Inflammatory macrophage treated with lipopolysaccharide for 4 hours (primary cell): ENCODE measurements at places on chromosomes 7 and 10.
A peak's percentile ranks its signal among the peaks of the same experiment; 100 is the strongest.

DNA sequence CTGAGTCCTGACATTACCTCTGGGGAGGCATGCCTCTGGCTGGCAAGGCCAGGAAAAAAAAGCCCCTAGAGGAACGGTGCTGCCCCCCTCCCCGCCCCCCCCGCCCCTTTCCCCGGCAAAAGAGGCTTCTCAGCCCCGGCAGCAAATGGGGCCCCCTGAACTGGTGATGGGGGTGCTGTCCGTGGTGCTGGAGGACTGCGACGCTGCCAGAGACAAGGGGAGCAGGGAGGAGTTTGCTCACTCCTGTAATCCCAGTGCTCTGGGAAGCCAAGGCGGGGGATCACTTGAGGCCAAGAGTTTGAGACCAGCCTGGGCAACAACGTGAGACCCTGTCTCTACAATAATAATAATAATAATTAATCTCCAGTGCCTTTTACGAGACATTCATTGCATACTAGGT, 23.7 kb downstream of the SRRM3 start:
- DNase-seq = peak; percentile 8

DNA sequence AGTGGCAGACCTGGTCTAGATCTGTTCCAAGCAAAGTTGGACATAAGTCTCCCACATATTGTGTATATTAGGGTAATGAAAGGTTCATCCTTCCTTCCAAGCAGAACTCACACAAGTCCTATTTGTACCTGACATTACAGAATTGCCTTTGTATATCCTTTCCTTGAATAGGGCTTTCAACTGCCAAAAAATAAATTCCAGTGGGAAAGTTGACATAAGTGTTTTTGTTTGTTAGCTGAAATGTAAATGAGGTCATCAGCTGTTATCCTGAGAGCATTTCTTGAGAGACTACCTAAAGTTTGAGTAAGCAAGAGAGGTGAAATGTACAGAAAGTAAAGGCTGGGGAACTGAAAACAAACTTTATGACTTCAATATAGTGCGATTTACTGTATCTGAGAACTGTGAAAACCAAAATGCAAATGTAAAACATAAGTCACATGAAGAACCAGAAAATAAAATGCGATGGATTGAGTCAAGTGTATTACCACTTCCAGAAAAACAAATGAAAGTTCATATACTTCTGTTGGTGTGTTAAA, 527.3 kb upstream of the SEMA3D start:
- DNase-seq = no peak

DNA sequence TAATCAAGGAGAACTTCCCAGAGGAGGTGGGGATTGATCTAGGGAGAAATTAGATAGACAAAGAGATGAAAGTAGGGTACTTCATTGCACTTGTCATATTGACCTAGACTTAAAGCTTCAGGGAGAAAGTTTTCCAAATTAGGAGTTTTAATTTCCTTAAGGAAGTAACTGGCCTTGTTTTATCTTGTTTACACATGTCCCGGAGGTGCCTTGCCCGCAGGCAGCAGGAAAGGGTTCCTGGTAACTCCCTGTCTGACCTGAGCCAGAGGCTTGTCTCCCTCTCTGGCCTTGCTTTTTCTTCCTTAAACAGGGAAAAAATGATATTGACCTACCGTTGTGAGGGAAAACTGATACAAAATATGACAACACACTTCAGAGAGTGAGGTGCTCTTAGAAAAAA, 181.6 kb downstream of the EVX1 start:
- no peak for DNase-seq

- peak; percentile 92 for DNase-seq
These were observed 15.0 kb downstream of the TAS2R60 start for GRCh38 chr7:143458263-143458662.

GRCh38 chr7:138162236-138162635, 86.0 kb downstream of the AKR1D1 start:
- DNase-seq = no peak

- DNase-seq = no peak
These were observed 30.8 kb upstream of the C10orf67 start for GRCh38 chr10:23375366-23375765.

GRCh38 chr10:50410066-50410811, 158.9 kb upstream of the ASAH2 start:
- DNase-seq = peak; percentile 23

DNA sequence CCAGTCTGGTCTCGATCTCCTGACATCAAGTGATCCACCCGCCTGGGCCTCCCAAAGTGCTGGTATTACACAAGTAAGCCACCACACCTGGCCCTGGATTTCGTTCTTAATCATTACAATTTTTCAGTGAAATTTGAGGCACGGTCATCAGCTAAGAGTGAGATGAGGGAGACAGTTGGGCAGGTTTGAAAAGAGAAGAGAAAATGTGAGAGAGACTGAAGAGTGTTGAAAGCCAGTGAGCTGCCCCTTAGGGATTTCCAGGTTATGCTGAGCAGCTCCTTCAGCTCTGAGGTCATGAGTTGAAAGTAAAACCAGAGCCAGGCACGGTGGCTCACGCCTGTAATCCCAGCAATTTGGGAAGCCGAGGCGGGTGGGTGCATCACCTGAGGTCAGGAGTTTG, 5.9 kb upstream of the UPF2 start:
- no peak for DNase-seq

DNA sequence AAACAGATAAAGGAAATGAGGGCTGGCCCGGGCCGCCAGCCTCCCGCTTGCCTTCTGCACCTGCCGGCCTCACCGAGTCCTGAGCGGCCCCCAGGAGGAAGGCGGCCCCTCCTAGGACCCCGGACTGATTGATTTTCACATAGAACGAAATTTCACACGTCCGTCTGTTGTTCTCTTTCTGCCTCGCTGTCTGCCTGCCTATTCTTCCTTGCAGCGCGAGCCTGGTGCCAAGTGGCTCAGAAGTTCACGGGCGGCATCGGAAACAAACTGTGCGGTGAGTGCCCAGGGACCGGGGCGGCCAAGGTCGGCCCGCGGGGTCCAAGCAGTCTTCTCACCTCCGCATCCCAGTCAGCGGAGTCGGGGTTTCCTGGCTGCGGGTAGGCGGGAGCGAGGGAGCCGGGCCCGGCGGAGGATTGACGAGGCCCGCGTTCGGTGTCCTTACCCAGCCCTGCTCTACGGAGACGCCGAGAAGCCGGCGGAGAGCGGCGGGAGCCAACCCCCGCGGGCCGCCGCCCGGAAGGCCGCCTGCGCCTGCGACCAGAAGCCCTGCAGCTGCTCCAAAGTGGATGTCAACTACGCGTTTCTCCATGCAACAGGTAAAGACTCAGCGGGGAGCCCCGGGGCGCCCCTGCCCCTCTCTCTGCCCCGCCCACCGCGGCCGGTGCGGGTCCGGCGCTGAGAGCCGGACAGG, 967 bp downstream of the GAD2 start:
- no peak for DNase-seq

DNA sequence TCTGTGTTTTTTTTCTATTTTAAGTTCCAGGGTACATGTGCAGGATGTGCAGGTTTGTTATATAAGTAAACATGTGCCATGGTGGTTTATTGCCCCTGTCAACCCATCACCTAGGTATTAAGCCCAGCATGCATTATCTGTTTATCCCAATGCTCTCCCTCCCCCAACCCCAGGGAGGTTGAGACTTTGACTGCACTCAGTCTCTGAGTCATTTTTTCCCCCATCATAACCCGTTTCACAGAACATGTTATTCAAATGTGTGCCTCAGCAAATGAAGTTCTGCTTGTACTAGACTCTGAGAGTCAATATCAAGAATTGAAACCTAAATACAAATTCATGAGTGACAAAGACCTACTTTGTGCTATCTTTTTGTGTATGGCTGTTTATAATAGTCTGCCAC, 70.0 kb upstream of the CYP26C1 start:
- peak; percentile 6 for DNase-seq

DNA sequence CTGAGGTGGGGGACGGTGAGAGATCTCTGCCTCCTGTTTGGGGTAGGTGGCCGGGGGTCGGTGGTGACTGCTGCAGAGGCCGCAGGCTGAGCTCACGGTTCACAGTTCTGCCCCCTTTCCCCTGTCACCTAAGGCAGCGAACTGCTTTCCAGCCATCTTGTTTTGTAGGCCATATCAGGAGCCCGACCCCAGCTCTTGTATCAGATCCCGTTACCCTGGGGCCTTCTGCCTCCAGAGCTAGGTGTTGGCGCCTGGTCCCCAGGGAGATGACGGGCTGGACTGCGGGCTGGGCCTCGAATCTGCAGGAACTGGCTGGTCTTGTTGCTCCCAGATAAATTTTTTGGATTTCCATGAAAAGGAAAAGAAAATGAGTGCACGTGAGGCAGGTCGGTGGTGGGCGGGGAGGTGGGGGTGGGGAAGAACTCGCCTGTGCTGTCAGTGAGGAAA, 183.0 kb downstream of the DNAJB6 start:
- DNase-seq = no peak

- DNase-seq = no peak
These were observed 85.6 kb upstream of the SHH start for GRCh38 chr7:155897758-155898386.

GRCh38 chr10:116262678-116263077, 10.3 kb downstream of the GFRA1 start:
- DNase-seq = no peak

DNA sequence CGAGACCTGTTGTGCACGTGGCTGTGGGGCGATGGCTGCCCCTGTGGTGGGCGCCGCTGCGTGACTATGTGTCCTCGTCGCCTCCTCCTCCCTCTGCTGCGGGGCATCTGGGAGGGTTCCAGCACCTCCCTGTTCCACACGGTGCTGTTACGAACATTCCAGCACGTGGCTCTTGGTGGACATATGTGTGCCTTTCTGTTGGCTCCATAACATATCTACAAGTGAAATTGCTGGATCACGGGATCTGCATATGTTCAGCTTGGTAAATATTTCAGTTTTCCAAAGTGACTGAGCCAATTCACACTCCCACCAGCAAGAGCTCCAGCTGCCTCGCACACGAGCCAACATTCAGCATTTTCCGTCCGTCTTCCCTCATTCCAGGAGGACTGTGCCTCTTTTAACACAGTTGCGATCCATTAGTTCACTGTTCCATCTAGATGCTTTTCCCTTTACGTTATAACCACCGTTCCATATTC, 25.1 kb downstream of the SNX8 start:
- DNase-seq = no peak

DNA sequence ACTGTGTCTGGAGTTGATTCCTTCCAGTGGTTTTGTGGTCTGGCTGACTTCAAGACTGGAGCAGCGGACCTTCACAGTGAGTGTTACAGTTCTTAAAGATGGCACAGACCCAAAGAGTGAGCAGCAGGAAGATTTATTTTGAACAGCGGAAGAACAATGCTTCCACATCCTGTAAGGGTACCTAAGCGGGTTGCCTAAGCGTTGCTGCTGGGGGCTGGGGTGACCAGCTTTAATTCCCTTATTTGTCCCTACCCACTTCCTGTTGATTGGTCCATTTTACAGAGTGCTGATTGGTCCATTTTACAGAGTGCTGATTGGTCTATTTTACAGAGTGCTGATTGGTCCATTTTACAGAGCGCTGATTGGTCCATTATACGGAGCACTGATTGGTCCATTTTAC, 13.2 kb downstream of the AKR1B15 start:
- DNase-seq = no peak

DNA sequence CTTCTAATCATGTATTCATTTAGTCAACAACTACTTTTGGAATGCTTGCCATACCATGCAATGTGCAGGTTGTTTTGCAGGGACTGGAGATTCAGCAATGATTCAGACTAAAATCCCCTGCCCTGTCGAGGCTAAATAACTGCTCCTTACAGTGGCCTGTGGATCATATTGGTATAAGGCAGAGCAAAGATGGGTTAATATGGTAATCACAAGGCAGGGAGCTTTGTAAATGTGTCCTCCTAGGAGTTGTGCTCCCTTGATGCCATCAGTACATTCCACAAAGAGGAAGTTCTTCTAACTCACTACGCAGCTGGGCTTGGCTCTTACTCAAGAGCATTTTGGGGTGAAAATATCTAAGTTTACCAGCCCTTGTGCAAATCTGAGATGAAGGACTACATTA, 614 bp upstream of the IFIT2 start:
- peak; percentile 94 for DNase-seq

DNA sequence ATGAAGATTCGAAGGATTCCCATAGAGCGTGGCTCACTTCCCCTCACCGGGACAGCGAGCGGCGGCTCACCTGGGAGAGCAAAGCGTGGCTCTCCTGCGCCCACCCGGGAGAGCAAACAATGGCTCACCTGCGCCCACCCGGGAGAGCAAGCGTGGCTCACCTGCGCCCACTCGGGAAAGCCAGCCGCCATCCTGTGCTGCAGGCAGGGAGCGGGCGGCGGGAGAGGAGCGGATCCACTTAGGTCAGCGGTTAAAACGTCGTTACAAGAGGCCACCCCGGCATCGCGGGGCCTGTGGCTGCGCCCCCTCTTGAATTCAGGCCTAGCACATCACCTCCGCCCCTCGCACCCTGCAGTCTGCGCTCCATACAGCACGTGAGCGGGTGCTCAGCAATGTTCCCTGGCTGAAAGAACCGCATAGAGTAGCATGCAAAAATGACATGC, 461 bp upstream of the FIGNL1 start:
- DNase-seq = no peak

DNA sequence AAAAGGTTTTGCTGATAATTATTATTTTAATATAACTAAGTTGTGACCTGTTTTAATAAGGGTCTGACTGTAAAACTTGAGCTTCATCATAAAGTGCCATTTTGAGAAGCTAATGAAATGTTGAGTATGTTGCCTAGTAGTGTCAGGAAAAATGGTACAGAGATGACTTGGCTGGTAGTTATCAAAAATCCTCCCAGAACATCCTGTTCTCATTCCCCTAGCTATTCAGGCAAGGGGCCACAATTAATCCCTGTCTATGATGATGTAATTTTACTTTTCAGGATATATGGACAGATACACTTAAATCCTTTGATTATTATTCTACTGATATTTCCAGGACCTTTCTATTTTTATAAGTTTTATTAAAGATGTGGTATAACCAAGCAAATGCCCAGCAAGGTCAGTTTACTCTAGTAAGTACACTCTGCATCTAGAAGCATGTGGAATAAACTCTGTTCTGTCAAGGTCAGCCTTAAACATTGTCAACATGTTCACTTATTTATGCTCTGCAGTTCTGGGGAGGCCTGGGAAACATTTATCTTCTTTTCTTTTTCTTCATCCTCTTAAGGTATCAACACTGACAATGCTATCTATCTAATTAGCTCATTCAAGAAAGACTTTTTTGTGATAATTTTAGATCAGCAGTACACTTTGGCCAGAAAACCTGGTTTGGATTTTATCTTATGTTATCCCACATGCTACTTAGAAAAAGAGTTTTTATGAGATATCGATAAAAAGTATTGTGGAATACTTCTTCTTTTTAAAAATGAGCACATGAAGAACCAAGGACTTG, 32.1 kb downstream of the BTRC start:
- no peak for DNase-seq

GRCh38 chr10:97065128-97065527, 120.6 kb downstream of the SLIT1 start:
- DNase-seq = no peak

DNA sequence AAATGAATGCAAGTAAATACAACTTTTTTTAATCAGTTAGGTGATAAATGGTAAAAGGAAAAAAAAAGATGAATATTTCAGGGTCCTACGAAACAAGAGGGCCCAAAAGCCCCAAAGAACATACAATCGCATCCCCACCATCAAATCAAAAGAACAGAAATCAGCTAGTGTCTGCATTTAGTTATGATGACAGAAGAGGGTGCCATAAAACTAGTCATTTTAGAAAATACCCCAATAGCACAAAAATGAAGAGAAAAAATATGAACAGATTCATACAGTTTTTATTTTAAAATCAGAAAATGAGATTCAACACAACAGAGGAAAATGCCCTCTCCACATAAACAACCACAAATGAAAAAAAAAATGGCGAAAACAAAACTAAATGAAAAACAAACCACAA, 905.5 kb downstream of the REEP3 start:
- no peak for DNase-seq
